Breast epithelium (tissue), 4 donors: ENCODE measurements at places on chromosomes 4 and X.

DNA sequence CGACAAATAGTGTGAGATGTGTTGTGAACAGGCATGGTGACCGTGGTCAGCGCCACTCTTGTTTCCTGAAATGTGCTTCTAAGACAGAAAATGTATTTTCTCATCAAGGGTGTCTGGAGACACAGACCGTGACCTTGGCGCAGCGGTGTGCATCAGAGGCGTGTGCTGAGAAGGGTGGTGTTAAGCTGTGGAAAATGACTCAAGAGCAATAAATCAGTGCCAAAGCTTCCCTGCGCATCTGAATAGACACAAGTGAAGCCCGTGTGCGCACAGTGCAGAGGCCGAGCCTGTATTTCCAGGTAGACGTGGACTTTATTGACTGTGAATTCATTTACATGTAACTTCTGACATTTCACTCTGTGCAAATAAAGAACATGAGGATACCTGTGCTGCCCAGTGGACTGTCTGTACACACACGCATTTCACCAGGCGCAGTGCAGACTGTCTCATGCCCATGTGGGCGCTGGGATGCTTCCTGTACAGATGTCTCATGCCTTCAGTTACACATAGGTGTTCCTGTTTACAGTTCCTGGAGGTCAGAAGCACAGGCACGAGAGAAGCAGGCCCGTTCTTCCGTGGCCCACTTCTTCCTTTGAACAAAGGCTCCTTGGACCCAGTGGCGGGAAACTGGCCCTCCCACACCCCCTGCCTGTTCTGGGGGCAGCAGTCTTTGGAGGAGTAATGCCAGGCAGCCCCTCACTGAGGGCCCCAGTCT lies 31.9 kb downstream of the NSG1 start:
- no peaks in the 10 kb centered on the region for H3K27me3 ChIP-seq
- no peak overlapping the region for H3K27ac ChIP-seq
- no peaks in the 10 kb centered on the region for H3K36me3 ChIP-seq
- no peaks in the 10 kb centered on the region for H3K4me1 ChIP-seq
- no peak overlapping the region for H3K4me3 ChIP-seq

GRCh38 chr4:48037117-48037462 lies 20.5 kb downstream of the NIPAL1 start:
- H3K4me1 ChIP-seq = no peaks in the 10 kb centered on the region
- H3K36me3 ChIP-seq = no peaks in the 10 kb centered on the region
- H3K4me3 ChIP-seq = no peak overlapping the region
- no peak overlapping the region for H3K27ac ChIP-seq

DNA sequence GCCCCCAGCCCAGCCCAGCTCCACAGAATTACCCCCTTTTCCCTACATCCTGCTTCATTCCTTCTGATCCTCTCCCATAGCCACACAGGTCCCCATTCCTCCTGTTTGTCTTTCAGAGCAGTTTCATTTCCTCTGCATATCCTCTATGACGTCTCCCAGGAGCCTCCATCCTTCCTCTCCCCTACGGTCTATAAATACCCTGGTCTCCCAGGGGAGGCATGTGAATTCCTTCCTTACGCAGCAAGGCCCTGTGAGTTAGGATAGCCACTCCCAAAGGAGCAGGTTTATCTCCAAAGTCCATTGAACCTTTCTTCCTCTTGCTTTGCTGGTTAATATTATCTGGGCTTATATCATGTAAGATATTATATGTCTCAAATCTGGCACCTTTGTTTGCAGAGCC lies 8.4 kb upstream of the APLN start:
- H3K36me3 ChIP-seq = no peaks in the 10 kb centered on the region
- peaks cover 30% of the 10 kb centered on the region for H3K27me3 ChIP-seq
- no peaks in the 10 kb centered on the region for H3K4me1 ChIP-seq
- no peak for DNase-seq
- H3K27ac ChIP-seq = no peak overlapping the region

DNA sequence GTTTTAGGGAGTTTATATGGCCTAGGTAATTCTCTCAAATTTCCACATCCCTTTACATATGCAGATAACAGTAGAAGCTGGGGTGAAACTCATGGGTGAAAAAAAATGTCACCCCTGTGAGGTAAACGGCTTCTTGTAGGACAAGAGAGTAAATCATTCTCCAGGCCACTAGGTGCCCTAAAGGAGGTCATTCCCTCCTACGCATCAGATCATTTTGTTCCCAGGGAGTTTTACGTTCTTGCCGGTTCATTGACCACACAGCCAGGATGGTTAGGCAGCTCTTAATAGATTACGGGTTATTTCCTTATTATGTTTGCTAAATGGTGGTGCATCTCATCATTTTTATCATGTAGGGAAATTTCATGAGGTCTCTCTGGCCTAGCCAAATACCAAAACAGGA lies 225.8 kb upstream of the NOCT start:
- no peaks in the 10 kb centered on the region for H3K36me3 ChIP-seq
- no peaks in the 10 kb centered on the region for H3K27me3 ChIP-seq
- H3K4me3 ChIP-seq = no peak overlapping the region
- no peak for DNase-seq
- H3K4me1 ChIP-seq = no peaks in the 10 kb centered on the region

DNA sequence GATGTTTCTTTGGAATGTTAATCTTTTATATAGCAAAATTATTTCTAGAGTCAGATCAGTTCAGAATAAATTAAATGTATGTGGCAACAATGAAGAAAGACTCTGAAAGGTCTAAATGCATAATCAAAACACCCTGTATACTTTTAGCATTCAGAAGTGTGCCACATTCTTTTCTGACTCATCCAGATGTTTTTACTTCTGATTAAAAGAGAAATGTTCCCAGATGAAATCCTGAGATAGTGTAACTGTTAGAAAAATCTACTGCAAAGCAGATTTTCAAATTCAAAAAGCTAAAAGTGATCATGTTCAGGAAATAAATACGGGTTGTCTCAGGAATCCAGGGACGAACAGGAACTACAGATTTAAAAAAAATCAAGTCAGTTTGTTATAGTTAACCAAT lies 241.4 kb downstream of the GRIA3 start:
- no peak overlapping the region for H3K4me3 ChIP-seq
- H3K4me1 ChIP-seq = no peaks in the 10 kb centered on the region
- H3K27ac ChIP-seq = no peak overlapping the region
- H3K27me3 ChIP-seq = no peaks in the 10 kb centered on the region
- no peaks in the 10 kb centered on the region for H3K36me3 ChIP-seq

- peak overlapping the region; percentile 96 for H3K27ac ChIP-seq
- H3K27me3 ChIP-seq = no peaks in the 10 kb centered on the region
- peaks cover 8% of the 10 kb centered on the region for H3K4me1 ChIP-seq
- no peaks in the 10 kb centered on the region for H3K36me3 ChIP-seq
- H3K4me3 ChIP-seq = peak overlapping the region; percentile 78
Measured at GRCh38 chr4:3291411-3291968, 1.3 kb upstream of the RGS12 start.

GRCh38 chr4:133474501-133474900 lies 325.4 kb downstream of the PCDH10 start:
- no peak overlapping the region for H3K4me3 ChIP-seq
- no peak for DNase-seq
- H3K27ac ChIP-seq = no peak overlapping the region
- H3K27me3 ChIP-seq = no peaks in the 10 kb centered on the region

- H3K4me1 ChIP-seq = no peaks in the 10 kb centered on the region
- no peak overlapping the region for H3K4me3 ChIP-seq
- no peak overlapping the region for H3K27ac ChIP-seq
- no peak for DNase-seq
- H3K27me3 ChIP-seq = peaks cover 36% of the 10 kb centered on the region
Measured at GRCh38 chrX:9788911-9789310, 2.7 kb downstream of the SHROOM2 start.

DNA sequence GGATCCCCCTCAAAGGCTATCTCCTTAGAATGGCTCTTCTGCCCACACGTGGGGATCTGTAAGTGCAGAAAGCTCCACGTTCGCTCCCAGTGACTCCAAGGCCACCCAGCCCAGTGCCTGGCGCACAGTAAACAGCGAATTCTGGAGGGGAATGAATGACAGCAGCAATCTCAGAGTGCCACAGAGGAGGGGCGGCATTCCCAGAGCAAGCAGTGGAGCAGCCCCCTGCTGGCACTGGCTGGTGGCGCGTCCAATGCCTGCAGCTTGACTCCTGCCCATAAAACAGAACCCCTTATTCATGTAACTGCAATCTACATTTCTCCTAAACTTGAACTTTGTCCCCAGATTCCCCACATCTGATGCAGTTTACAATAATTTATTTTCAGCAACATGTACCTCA lies 6.9 kb upstream of the HELT start:
- H3K27ac ChIP-seq = no peak overlapping the region
- peaks cover 49% of the 10 kb centered on the region for H3K27me3 ChIP-seq
- no peaks in the 10 kb centered on the region for H3K4me1 ChIP-seq
- no peak for DNase-seq
- H3K4me3 ChIP-seq = no peak overlapping the region

DNA sequence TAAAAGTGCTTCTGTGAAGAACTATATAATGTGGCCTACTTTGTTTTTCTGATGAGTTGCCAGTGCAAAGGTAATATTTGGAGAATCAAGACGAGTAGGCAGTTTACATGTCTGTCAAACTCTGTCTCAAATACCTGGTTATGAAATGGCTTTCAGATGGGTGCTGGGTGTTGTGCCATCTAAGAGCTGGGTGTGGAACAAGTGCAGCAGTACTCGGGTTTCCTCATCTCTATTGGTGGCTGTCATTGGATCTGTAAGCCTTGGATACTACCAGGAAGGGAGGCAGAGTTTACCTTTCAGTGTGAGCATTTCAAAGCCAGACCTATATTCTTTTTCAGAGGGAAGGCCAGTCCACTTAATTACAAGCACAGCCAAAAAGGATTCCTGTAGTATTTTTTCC lies 37.2 kb downstream of the MTM1 start:
- H3K27ac ChIP-seq = no peak overlapping the region
- peaks cover 7% of the 10 kb centered on the region for H3K27me3 ChIP-seq
- H3K36me3 ChIP-seq = no peaks in the 10 kb centered on the region
- H3K4me1 ChIP-seq = no peaks in the 10 kb centered on the region
- DNase-seq = no peak
- H3K4me3 ChIP-seq = no peak overlapping the region

- no peak overlapping the region for H3K4me3 ChIP-seq
- no peaks in the 10 kb centered on the region for H3K36me3 ChIP-seq
- no peaks in the 10 kb centered on the region for H3K4me1 ChIP-seq
- no peak for DNase-seq
- no peaks in the 10 kb centered on the region for H3K27me3 ChIP-seq
- H3K27ac ChIP-seq = no peak overlapping the region
Measured at GRCh38 chr4:105158837-105159236, 12.2 kb downstream of the TET2 start.

DNA sequence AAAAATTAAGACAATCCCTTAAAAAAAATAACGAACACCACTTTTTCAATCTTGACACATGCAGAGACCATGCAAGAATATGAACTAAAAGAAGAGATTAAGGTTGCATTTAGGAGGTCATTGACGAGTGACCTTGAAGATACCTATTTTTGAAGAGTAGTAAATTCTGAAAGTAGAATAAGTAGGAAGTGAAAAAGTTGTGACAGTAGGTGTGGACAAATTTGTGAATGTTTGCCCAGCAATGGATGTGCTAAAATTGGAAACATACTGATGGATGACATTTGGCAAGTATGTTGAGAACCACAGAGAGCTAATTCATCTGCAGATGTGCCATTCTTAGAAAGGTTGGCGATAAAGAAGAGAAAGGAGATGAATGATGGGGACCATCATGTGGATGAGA lies 213.7 kb upstream of the VCX3A start:
- no peak overlapping the region for H3K27ac ChIP-seq
- no peak for DNase-seq
- H3K36me3 ChIP-seq = no peaks in the 10 kb centered on the region

- no peak overlapping the region for H3K4me3 ChIP-seq
- H3K27ac ChIP-seq = no peak overlapping the region
- H3K36me3 ChIP-seq = no peaks in the 10 kb centered on the region
- no peaks in the 10 kb centered on the region for H3K4me1 ChIP-seq
Measured at GRCh38 chr4:31041385-31041784, 321.2 kb downstream of the PCDH7 start.

GRCh38 chr4:152937336-152938236 lies 1.5 kb downstream of the FHDC1 start:
- H3K4me1 ChIP-seq = no peaks in the 10 kb centered on the region
- H3K4me3 ChIP-seq = peak overlapping the region; percentile 79
- peak overlapping the region; percentile 93 for H3K27ac ChIP-seq
- no peaks in the 10 kb centered on the region for H3K36me3 ChIP-seq
- DNase-seq = no peak

- peak overlapping the region; percentile 30 for H3K4me3 ChIP-seq
- H3K36me3 ChIP-seq = no peaks in the 10 kb centered on the region
- peak; percentile 26 for DNase-seq
- H3K4me1 ChIP-seq = no peaks in the 10 kb centered on the region
- H3K27me3 ChIP-seq = no peaks in the 10 kb centered on the region
Measured at GRCh38 chrX:76148753-76149152, 24.1 kb upstream of the PBDC1 start.

DNA sequence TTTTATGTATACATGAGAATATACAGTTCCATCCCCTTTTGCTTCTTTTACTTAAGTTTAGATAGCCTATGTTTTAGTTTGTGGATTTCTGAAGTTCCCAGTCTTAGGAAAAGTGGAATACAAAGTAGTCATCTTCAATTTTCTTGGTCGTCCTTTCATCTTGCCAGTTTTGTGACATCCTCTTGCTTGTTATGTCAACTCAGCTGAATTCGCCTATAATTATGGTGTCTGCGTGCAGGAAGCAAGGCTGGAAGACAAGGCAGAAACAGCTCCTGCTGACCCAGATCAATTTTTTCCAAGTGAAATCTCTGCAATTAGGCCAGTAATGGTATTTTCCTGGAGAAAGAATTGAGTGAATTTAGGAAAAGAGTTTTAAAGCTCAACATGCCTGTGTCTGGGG lies 28.1 kb upstream of the NYX start:
- H3K27me3 ChIP-seq = no peaks in the 10 kb centered on the region
- DNase-seq = no peak
- H3K4me3 ChIP-seq = no peak overlapping the region
- no peaks in the 10 kb centered on the region for H3K4me1 ChIP-seq
- H3K27ac ChIP-seq = no peak overlapping the region

GRCh38 chrX:105664243-105664642 lies 158.1 kb upstream of the NRK start:
- no peaks in the 10 kb centered on the region for H3K36me3 ChIP-seq
- no peak overlapping the region for H3K4me3 ChIP-seq
- H3K27me3 ChIP-seq = no peaks in the 10 kb centered on the region
- no peak for DNase-seq

DNA sequence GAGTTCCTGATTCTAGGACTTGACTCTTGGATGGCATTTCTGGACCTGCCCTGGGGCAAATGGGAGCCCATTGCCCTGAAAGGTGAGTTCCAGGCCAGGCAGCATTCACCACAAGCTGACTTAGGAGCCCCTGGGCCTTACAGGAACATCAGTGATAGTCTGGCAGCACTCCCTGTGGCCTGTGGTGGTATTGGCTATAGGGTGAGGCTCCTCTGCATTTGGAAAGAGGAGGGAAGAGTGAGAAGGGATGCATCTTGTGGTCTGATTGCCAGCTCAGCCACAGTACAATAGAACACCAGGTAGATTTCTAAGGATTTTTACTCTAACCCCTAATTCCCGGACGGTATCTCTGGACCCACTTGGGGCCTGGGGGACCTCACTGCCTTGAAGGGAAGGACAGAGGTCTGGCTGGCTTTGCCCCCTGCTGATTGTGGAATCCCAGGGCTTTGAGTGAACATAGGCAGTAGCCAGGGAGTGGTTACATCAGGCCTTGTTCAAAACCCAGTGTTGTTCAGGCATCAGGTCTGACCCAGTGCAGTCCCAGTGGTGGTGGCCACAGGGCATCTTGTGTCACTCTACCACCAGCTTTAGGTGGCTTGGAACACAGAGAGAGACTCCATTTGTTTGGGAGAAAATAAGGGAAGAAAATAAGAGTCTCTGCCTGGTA lies 32.9 kb downstream of the MAGED4 start:
- H3K36me3 ChIP-seq = no peaks in the 10 kb centered on the region
- no peaks in the 10 kb centered on the region for H3K4me1 ChIP-seq
- no peak overlapping the region for H3K4me3 ChIP-seq
- no peak overlapping the region for H3K27ac ChIP-seq
